ENCODE measurements at places on chromosomes 2 and 18. TPM values are rescaled to one million over a fixed set of nuclear protein-coding genes. Genes with fewer than 3 reads are reported as not detected.

FAP gene
- polyA plus RNA-seq = not detected

PRSS56 gene
- not detected for polyA plus RNA-seq

GRCh38 chr2:3755277-3755676 is 51.9 kb downstream of the DCDC2C start:
- no peaks in the 10 kb centered on the region for H3K4me1 ChIP-seq
- no peak overlapping the region for H3K27ac ChIP-seq
- DNase-seq = no peak
- H3K36me3 ChIP-seq = no peaks in the 10 kb centered on the region
- no peak overlapping the region for H3K4me3 ChIP-seq
- peaks cover 16% of the 10 kb centered on the region for H3K27me3 ChIP-seq

- no peak for DNase-seq
- H3K27ac ChIP-seq = no peak overlapping the region
- H3K27me3 ChIP-seq = peaks cover 38% of the 10 kb centered on the region
- no peak overlapping the region for H3K4me3 ChIP-seq
- H3K36me3 ChIP-seq = no peaks in the 10 kb centered on the region
- H3K4me1 ChIP-seq = no peaks in the 10 kb centered on the region
Observed at GRCh38 chr2:109582928-109583895, 30.6 kb downstream of the SEPTIN10 start.

- H3K4me3 ChIP-seq = peak overlapping the region; percentile 26
- peaks cover 72% of the 10 kb centered on the region for H3K4me1 ChIP-seq
- no peaks in the 10 kb centered on the region for H3K27me3 ChIP-seq
- peak; percentile 54 for DNase-seq
Observed at GRCh38 chr18:48781163-48781987, 169.4 kb downstream of the SMAD7 start.

- DNase-seq = no peak
- peaks cover 26% of the 10 kb centered on the region for H3K4me1 ChIP-seq
- H3K36me3 ChIP-seq = peaks cover 19% of the 10 kb centered on the region
- no peak overlapping the region for H3K4me3 ChIP-seq
- no peaks in the 10 kb centered on the region for H3K27me3 ChIP-seq
- H3K27ac ChIP-seq = peak overlapping the region; percentile 17
Observed at GRCh38 chr18:49168281-49168985, 217.7 kb upstream of the SMAD7 start.

DNA sequence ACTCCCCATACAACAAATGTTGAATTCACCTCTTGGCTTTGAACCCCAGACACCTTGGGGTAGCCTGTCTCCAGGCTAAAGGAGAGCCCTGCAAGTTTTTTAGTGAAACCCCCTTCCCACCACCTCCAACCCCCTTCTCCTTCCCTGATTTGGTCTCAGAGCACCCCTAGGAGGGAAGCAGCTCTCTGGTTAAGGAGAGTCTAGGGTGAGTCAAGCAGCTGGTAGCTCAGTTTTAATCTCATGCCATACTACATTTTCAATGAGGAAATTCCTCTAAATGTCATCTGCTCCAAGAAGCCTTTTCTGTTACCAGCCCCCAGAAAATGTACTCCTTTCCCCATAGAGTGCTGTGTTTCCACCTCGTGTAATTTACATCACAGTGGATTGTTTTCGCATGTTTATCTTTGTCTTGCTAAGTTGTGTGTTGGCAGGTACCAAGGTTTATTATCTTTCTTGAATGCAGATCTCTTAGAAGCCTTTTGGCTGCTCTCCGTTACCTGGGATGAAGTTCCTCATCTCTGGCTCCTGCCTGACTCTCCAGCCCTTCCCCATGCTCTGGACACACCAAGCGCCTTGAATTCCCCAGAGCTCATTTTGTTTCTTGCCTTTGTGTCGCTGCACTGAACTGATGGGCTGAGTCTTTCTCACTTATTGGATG is 82.2 kb downstream of the ASAP2 start:
- no peaks in the 10 kb centered on the region for H3K36me3 ChIP-seq
- H3K4me3 ChIP-seq = no peak overlapping the region
- no peak for DNase-seq

- no peaks in the 10 kb centered on the region for H3K36me3 ChIP-seq
- H3K27me3 ChIP-seq = no peaks in the 10 kb centered on the region
- peak overlapping the region; percentile 0 for H3K27ac ChIP-seq
- DNase-seq = no peak
- H3K4me3 ChIP-seq = no peak overlapping the region
Observed at GRCh38 chr18:74742573-74743243, 145.0 kb downstream of the ZNF407 start.

DNA sequence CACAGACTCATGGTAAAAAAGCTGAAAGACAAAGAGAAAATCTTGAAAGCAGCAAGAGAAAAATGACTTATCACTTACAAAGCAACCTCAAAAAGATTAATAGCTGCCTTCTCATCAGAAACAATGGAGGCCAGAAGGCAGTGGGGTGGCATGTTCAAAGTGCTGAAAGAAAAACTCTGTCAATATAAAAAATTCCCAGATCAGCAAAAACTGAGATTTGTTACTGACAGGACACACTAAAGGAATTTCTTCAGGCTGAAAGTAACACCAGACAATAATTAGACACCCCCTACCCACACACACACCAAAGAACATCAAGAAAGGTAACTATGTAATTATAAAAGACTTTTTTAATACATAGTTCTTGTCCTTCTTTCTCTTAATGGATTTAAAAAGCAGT is 311.1 kb downstream of the CLIP4 start:
- no peak overlapping the region for H3K27ac ChIP-seq

DNA sequence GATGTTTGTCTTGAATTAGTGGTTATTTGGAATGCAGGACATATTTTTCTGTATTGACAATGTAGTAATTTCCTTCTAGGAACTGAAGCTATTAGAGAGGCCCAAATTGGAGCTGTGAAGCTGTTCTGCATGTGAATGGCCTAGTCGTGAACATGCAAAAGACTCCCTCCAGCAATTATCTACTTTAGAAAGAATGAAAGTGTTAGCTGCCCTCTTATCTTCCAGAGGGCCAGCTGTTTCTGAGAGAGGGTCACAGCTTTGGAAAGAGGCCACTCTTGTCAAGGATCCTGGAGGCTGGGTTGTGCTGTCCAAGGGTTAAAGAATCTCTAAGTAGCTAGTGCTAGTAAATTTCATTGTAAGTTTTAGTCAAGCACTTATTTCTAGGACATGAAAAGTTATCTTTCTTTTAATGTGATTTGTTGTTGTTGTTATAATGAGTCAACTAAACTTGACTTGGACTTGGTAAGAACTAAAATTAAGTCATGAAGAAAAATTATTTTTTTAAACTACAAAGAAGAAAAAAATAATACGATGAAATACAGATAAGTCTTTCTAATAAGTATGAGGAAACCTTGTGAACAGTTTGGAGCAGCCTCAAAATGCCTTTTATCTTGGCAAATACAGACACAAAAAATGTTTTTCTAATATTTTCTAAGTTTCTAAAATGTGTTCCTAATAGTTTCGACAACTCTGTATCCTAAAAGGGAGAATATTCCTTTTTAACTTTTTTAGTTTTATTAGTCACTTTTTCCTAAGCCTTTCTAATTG is 36.8 kb downstream of the DPP4 start:
- no peaks in the 10 kb centered on the region for H3K27me3 ChIP-seq

- no peak overlapping the region for H3K4me3 ChIP-seq
- H3K36me3 ChIP-seq = peaks cover 43% of the 10 kb centered on the region
- DNase-seq = no peak
- H3K27ac ChIP-seq = no peak overlapping the region
- no peaks in the 10 kb centered on the region for H3K4me1 ChIP-seq
Observed at GRCh38 chr2:170077830-170078569, 99.9 kb upstream of the MYO3B start.

DNA sequence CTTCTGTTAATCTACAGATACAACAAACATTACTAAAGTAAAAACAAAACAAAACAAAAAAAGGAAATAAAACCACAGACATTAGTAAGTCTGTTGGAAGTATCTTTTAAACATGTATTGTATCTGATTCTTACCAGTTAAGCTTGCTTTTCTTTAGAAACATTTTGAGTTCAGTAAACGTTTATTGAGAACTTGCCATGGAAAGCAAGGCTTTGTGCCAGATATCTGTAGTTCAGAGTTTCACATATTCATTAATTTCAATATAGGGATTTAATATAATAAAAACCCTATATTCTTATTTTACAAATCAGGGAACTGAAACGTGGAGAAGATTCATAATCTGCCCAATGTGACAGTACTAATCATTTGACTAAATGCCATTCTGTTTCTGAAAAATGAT is 1101.0 kb upstream of the GYPC start:
- H3K27me3 ChIP-seq = no peaks in the 10 kb centered on the region
- no peaks in the 10 kb centered on the region for H3K4me1 ChIP-seq
- no peak for DNase-seq
- no peaks in the 10 kb centered on the region for H3K36me3 ChIP-seq

GRCh38 chr2:16060936-16061338 is 120.6 kb downstream of the MYCN start:
- no peak for DNase-seq
- peaks cover 6% of the 10 kb centered on the region for H3K4me1 ChIP-seq
- H3K27me3 ChIP-seq = no peaks in the 10 kb centered on the region
- H3K4me3 ChIP-seq = no peak overlapping the region

MGAT4A gene
- 13.7 TPM for polyA plus RNA-seq

MOCOS gene
- polyA plus RNA-seq = not detected

All from naive B cell (primary cell).